ENCODE measurements at places on chromosomes 6 and 20.

- DNase-seq: no peak
Measured at GRCh38 chr6:16933532-16933931, 168.3 kb upstream of the STMND1 start.

GRCh38 chr20:35314816-35315631 lies 22.8 kb upstream of the FAM83C start:
- no peak for DNase-seq

DNA sequence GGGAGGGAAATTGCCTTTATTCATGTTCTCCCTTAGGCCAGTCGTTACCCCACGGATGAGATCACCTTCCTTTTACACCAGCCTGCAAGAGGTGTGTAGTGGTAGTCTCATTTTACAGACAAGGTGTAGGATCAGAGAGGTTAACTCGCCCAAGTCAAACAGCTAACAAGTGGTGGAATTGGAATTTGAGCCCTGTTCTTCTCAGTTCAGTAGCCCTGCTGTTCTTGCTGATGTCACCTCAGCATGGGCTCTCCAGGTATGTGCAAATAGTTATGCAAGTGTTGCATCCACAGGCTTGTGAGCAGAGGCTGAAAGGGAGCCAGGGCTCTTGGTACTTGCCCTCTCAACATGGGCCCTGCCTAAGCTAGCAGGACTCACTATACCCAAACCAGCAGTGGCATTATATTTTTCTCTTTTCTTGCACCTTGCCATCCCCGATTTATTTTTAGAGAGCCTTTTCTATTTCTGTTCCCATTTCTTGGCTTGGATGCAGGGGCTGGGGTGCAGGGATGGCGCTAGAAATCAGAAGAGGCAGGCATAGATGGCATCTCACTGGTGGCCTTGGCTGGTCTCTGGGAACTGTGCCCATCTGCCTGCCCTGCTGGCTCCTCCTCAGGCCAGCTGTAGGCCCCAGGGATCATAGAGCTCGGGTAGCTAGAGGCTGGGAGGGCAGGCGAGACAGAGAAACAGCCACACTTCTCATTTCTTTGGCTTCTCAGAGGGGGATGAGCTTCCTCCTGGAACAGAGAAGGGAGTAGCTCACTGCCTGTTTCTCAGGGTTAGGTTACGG lies 18.2 kb downstream of the PPARD start:
- DNase-seq: no peak

DNA sequence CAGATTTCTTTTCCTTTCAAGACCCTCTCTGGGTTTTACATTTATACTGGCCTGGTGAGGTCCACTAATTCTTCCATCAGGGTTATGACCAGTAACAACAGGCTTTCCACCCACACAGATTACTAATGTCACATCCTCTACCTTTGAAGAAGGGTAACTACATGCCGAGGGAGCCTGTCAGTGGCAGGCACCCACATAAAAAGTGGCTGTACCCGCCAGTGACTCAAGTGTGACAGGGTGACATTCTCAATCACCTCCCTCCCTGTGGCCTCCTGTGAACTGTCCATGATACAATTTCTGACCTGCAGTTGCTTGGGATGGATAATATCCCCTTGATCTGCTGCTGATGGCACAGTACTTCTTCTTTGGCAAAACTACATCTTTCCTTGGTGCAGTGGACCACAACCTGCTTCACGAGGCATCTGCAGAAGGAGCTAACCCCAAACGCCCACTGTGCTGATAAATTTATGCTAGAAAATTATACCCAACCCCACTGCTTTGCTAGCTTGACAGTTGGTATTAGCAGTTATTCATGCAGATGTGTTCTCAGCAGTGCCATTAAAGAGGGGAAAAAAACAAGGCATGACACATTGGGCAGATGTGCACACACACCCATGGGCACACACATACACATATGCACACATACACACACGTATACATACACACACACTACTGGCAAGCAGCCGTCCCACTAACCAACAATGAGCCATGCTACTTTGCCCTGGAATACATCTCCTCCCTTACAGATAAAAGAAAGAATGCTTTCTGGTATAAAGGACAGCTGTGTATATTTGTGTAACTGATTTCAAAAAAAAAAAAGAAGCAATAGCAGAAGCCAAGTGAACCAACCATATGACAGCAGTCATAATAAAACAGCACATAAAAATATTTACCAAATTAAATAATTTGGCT lies 20.8 kb downstream of the GFOD1 start:
- DNase-seq: no peak

- no peak for DNase-seq
Measured at GRCh38 chr6:89145091-89145955, 532 bp upstream of the PM20D2 start.

DNA sequence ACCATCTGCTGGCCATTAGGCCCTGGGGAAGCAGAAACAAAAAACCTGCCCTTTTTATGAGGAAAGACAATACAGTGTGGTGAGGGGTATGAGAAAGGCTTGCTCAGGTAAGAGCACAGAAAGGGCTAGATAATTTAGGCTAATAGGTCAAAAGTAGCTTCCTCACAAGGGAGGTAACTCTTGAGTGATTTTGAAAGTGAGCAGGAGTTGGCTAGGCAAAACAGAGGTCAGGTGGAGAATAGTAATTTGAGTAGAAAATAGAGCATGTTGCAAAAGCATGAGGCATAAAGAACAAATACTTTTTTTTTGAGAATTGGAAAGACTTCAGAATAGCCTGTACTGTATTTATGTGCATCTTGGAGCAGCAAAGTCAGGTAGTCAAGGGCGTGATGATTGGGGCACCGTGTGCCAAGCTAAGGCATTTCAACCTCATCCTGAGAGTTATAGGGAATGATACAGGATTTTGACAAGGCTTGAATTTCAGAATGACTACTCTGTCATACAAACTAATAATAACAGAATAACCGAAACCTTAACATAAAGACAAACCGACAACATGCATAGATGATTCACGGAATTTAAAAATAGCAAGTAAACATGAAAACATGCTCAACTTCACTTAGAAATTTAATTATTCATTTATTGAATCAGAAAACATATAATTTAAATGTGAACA lies 123.0 kb upstream of the ENPP5 start:
- no peak for DNase-seq

- DNase-seq: no peak
Measured at GRCh38 chr6:129312880-129313279, 397.1 kb downstream of the ARHGAP18 start.

DNA sequence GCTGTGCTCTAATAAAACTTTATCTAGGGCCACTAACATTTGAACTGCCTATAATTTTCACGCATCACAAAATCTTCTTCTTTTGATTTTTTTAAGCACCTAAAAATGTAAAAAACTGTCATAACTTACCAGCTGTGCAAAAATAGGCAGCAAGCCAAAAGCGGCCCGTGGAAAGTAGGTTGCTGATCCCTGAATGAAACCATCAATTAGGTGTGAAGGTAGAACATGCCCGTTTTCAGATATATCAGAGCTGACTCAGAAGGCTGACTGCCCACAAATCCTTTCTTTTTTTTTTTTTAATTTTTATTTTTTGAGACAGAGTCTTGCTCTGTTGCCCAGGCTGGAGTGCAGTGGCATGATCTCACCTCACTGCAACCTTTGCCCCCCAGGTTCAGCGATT lies 4.9 kb upstream of the IPCEF1 start:
- DNase-seq: no peak

GRCh38 chr6:130873746-130874145 lies 46.5 kb downstream of the SMLR1 start:
- no peak for DNase-seq

DNA sequence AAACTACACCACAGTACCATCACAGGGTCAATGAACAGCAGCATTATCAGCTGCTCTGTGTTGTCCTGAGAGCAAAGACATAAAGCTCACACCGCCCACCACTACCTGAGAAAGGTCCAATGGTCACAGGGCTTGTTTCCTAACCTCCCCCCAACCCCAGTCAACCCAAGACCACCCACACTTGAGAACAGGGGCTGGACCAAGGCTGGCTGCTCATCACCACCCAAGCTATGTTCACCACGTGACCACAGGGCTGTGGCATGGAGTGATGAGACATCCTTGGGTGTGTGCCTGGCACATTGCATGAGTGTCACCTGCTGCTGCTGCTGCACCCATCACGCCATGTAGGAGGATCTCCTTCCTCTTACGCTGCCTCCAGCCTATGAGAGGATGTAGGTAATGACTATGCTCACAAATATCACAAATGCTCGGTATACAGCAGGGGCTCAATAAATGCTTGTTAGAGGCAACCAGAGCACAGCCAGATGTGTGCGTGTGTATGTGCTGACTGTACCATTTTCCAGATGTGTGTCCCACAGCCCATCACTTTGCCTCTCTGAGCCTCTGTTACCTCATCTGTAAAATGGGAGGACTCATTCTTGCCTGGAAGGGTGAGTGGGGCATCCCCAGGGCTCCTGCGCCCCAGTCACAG lies 23.3 kb upstream of the SIRPA start:
- no peak for DNase-seq

- DNase-seq: no peak
Measured at GRCh38 chr6:163721922-163722692, 307.6 kb downstream of the QKI start.

DNA sequence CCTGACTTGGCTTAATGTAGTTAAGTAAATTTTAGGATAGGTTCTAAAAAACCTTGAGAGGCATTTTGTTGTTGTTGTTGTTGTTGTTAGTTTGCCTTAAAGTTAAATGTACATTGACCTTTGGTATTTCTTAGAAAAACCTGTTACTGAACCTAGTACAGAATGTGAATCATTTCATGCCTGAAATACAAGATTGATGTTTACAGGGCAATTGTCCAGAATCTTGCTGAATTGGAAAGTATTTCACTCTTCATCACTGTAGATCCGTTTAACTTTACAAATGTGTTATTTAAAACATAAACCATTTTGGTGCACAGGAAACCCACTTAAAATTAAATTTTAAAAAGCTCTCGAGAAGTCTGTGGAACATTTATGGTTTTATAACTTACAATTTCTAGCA lies 75.0 kb downstream of the CEP57L1 start:
- no peak for DNase-seq
